Caudate nucleus (tissue), 63 donors: ENCODE measurements at places on chromosomes 5 and 9.
A peak's percentile ranks its signal among the peaks of the same experiment; 100 is the strongest.

- no peak for DNase-seq
Measured at GRCh38 chr5:10330511-10331230, 22.8 kb upstream of the MARCHF6 start.

- no peak for DNase-seq
Measured at GRCh38 chr5:37088009-37088408, 161.2 kb downstream of the CPLANE1 start.

- DNase-seq: no peak
Measured at GRCh38 chr9:93288891-93289883, 105.2 kb downstream of the WNK2 start.

DNA sequence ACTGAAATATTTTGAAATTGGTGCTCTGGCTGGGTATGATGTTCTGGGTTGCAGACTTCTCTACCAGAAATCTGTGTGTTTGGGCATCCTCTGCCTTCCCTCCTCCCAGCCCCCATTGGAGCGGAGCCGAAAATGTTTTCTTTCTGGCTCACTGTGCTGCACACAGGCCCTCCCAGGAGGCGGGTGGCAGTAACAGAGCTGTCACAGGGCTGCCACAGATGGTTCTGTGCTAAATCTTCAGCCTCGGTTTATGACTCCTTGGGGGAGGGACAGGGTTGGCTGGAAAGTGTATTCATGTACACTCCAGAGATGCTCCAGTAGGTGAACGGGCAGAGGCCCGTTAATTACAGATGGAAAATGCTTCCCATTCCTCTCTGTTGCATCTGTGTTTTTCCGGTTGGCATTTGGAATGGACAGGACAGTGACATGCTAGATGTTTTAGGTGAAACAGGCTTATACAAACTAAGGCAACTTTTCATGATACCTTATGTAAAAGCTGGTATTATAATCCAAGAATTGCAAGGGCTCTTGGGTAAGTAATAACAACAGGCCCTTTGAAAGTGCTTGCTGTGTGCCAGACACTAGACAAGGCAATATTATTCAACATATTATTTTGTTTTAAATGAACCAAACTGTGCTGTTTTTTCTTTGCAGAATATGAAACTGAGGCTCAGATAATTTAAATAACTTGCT is 180.2 kb downstream of the ADCY2 start:
- DNase-seq: peak; percentile 20

DNA sequence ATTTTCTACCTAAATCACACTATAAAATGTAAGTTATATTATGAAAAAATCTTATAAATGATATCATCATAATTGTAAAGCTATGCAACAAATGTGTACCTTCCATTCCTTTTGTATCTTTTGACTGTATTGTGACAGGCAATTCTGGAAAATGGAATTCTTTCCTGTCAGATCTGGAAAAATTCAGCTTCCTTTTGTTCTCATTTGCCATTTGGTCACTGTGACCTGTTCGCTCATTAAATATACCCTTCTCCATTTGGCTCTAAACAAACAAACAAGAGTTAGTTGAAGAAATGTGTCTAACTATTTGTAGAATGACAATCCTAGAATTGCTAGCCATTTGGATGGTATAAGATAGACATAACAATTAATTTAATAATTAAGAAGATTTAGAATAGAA is 62.7 kb downstream of the CDKL3 start:
- no peak for DNase-seq

- no peak for DNase-seq
Measured at GRCh38 chr5:130520211-130520610, 615.9 kb downstream of the CHSY3 start.

- DNase-seq: no peak
Measured at GRCh38 chr5:5363045-5363444, 59.4 kb upstream of the ICE1 start.

DNA sequence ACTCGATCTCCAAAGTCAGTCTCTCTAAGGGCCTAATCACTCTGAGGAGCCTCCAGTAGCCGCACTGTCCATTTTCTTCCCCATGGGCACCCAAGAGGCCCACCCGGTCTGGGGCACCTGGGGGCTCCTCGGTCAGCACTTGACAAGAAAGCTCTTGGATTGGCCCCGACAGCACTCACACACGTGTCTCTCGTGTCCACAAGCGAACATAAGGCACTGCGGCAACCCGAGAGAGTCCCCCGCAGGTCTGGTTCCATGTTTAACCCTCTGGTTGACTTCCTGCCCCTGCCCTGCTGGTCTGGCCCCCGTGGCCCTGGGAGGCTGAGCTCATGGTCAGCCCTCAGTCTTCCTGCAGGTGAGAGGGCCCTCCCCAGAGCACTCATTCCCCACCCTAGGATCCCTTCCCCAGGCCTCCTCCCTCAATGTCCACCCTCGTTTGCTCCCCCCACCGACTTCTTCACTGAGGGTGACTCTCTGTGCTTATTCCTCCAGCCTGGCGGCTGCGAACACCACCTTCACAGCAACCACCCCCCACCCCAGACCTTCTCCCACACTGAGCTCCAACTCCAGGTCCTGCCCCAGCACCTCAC is 16.3 kb upstream of the LRRC14B start:
- no peak for DNase-seq

- DNase-seq: no peak
Measured at GRCh38 chr5:96297290-96297689, 135.8 kb downstream of the PCSK1 start.

- no peak for DNase-seq
Measured at GRCh38 chr5:60395712-60396329, 304.1 kb downstream of the DEPDC1B start.

GRCh38 chr9:106945727-106946660 is 83.0 kb downstream of the ZNF462 start:
- no peak for DNase-seq

- no peak for DNase-seq
Measured at GRCh38 chr9:88651682-88652633, 117.0 kb downstream of the NXNL2 start.

DNA sequence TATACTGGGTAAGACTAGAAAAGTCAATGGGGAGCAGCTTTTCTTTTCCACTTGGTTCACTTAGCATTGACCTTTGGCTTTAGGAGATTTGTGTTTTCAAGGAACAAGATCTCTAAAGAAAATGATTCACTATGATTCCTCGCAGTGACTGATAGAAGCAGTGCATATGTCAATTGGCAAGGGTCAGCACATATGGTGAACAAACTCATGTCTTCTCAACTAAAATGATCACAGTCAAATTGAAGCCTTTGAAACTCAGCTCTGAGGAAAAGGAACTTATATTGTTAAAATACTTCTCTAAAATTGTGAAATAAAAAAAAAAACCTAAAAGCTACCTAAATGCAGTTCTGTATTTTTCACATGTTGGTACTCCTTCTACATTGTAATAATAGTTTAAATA is 43.2 kb upstream of the IL7R start:
- DNase-seq: no peak

DNA sequence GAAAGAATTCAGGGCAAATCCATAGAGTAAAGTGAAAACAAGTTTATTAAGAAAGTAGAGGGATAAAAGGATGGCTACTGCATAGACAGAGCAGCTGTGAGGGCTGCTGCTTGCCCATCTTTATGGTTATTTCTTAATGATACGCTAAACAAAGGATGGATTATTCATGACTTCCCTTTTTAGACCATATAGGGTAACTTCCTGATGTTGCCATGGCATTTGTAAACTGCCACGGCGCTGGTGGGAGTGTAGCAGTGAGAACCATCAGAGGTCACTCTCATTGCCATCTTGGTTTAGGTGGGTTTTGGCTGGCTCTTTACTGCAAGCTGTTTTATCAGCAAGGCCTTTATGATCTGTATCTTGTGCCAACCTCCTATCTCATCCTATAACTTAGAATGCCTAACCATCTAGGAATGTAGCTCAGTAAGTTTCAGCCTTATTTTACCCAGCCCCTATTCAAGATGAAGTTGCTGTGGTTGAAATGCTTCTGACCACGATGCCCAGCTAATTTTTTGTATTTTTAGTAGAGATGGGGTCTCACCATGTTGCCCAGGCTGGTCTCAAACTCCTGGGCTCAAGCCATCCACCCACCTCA is 42.1 kb downstream of the RFK start:
- DNase-seq: no peak

- DNase-seq: no peak
Measured at GRCh38 chr9:1332156-1332555, 282.0 kb downstream of the DMRT2 start.

DNA sequence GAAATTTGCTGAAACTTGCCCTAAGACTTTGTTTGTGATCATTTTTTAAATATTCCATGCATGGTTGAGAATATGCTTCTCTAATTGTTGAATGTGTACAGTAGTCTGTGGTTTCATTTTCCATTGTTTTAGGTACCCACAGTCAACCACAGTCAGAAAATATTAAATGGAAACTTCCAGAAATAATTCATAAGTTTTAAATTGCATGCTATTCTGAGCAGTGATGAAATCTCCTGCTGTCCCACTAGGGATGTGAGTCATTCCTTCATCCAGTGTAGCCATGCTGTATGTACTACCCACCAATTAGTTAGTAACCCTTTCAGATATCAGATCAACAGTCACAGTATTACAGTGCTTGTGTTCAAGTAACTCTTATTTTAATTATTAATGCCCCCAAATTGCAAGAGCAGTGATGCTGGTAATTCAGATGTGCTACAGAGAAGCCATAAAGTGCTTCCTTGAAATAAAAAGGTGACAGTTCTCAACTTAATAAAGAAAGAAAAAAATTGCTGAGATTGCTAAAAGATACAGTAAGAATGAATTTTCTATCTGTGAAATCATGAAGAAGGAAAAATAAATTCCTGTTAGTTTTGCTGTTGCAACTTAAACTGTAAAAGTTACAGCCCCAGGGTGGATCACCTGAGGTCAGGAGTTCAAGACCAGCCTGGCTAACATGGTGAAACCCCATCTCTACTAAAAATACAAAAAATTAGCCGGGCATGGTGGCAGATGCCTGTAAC is 79.9 kb upstream of the FBXL17 start:
- no peak for DNase-seq

GRCh38 chr9:1048231-1048619 is 1.9 kb upstream of the DMRT2 start:
- no peak for DNase-seq

DNA sequence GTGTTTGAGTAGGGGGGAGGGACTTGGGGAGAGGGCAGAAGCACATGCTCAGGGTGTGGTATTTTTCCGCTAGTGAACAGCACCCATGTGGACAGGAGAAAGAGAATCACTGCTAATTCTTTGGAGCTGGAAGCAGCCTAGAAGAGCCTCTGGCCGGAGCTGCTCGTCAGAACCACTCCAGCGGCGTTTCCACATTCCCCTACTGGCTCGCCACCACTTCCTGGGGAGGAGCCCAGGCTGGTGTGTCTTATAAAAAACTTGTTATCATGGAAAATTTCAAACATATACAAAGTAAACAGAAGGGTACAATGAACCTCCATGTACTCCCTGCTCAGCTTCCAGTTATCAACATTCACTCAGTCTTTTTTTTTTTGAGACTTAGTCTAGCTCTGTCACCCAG is 26.7 kb downstream of the LHX2 start:
- DNase-seq: no peak
